Osteoblast (primary cell): ENCODE measurements at places on chromosomes 1 and 21. TPM values are rescaled to one million over a fixed set of nuclear protein-coding genes. Genes with fewer than 3 reads are reported as not detected.

DNA sequence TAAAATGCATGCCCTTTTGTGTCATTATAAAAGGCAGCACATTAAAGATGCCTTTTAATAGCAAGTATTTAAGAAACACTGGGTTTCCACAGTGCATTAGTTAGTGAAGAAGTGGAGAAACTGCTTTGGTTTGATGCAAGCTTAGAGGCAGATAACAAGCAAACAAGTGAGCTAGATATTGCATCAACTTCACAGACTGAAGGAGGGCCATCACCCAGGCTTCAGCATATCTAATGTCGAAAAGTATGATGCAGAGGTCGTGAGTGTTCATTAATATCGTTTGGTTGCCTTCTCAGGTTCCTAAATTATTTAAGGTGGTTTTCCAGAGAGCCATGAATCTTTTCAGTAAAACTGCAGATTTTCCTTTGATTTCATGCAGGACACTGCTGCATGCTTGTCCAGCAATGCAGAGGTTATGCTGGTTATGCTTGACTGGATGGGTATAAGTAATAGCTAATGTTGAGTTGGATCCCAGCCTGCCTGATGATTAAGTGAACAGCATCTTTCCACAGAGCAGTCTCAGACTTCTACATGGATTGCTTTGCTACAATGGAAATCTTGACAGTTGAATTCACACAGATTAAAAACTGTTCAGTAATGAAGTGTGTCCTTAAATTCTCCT lies 69.7 kb upstream of the IPO9 start:
- DNase-seq = peak; percentile 30

SHE gene
- total RNA-seq = not detected in 2 replicates

ZNF593OS gene
- total RNA-seq = not detected in 2 replicates

SELENOF gene
- total RNA-seq = 171 and 182 TPM in 2 replicates

DNA sequence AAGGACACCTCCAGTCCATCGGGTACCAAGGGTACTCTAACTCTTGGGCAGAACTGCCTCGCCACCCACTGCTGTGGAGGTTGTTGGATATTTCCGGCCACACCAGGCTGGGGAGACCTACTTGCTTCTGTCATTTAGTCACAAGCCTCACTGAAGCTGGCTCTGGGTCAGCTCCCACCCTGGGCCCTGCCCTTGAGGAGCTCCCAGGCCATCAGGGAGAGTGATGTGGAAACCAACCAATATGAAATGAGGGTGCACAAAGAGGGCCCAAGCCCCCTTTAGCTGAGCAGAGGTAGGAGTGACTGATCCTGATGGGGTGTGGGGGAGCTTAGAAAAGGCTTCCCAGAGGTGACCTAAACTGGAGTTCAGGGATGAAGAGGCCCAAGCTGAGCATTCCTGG lies 19.6 kb downstream of the PARS2 start:
- peak; percentile 9 for DNase-seq

MPL gene
- total RNA-seq = not detected in 2 replicates

DNA sequence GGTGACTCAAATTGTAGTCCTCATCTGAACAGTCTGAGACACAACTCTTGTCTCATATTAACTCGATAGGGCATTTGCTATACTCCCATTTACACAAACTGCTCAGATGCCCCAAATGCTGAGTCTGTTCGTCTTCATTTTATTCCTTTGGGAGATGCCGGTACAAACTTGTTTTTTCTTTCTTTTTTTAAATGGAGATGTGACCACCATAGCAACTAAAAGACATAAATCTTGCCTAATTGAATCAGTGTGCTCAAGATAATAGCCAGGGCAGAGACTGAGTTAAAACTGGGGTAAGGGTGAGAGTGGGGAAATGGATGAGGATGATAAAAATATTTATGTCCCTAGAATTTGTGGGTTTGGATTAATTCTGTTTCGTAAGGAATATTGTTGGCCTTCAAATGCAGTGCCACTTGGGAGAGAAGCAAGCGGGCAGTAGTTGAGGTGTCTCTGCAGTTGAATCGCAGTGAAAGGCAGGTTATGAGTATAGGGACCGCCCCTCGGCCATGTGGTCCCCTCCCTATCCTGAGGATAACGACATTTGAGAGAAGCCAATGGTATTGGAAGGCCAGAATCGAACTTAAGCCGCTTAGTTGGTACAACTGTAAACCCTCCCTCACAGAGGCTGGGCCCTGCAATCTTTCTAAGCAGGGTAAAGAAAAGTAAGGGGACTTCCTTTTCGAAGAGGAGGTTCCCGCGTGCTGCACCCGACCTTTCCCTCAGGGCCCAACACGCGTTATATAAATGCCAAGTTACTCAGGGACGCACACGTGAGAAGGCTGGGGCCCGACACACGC lies 859 bp upstream of the LRRC8B start:
- peak; percentile 78 for DNase-seq

OR2L3 gene
- total RNA-seq = under 0.01 TPM in 1 of 2 replicates, not detected in the other

- peak; percentile 57 for DNase-seq
Observed at GRCh38 chr1:150876119-150876454, 312 bp downstream of the ARNT start.

PTPN7 gene
- not detected in 2 replicates for total RNA-seq

PEA15 gene
- 200 and 217 TPM in 2 replicates for total RNA-seq

DNA sequence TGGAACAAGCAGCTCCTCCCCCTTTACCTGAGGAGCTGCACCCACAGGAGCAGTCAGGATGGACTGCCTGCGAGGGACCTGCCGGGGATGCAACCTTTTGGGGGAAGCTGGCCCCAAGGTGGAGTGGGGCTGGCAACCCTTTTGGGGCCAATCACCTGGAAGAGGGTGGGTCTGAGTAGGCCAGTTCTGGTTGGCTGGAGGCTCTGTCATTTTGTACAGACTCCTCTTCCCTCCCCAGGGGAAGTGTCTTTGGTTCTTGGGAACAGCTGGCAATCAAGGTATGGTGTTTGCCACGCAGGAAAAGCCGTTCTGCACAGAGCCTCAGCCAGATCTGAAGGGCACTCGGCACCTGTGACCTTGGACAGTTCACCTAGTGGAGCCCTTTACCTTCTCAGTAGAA lies 280 bp upstream of the A3GALT2 start:
- peak; percentile 32 for DNase-seq

DEPDC1 gene
- 1.4 and 2.4 TPM in 2 replicates for total RNA-seq
